M059J (cell line): ENCODE measurements at places on chromosomes 6 and 20. TPM values are rescaled to one million over a fixed set of nuclear protein-coding genes. Genes with fewer than 3 reads are reported as not detected.

GRCh38 chr20:62460678-62461077, 15.1 kb downstream of the GATA5 start:
- no peak for DNase-seq

DNA sequence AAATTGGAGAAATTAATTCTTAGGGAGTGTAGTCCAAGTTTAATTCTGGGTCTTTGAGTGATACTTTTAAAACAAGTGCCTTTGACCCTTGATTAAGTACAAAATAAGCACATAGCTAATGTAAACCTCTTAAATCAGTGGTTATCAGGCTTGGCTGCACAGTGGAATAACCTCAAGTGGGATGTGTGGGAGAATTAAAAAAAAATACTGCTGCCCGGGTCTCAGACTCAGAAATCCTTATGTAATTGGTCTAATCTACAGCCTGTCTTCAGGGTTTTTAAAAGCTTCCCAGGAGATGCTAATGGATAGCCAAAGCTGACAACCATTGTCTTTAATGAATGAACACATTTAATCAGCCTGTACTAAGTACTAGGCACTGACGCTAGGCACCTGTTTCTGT, 28.5 kb upstream of the TMEM14A start:
- no peak for DNase-seq

DNA sequence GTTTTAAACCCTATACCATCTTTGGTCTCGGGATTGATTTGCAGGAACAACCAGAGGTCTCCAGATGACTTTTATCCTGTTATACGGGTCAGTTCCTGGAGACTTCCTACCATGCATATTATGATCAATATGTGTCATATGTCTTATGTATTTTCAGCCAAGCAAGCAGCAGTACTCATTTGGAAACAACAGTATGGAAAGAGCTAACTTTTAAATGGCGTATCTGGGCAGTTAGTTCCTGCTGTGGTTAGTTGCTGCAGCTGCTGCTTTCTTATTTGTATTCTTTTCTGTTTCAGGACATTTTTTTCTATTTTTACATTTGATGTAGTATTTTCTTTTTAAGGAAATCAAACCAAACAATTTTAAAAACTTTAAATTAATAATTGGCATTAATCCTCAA, 207.5 kb downstream of the MANEA start:
- no peak for DNase-seq

- no peak for DNase-seq
Measured at GRCh38 chr6:46116289-46116688, 13.5 kb upstream of the ENPP4 start.

GRCh38 chr6:167129159-167129558, 6.3 kb downstream of the CCR6 start:
- DNase-seq = no peak

Gene RAMACL
- 0.27 and 0.30 TPM in 2 replicates for total RNA-seq

Gene SPATA25
- total RNA-seq = 0.52 TPM in 1 of 2 replicates, not detected in the other

Gene CALHM6
- 6.3 and 6.9 TPM in 2 replicates for total RNA-seq

Gene TMEM181
- total RNA-seq = 27.3 and 42.7 TPM in 2 replicates
